ENCODE measurements at places on chromosomes 5 and 9.

GRCh38 chr9:84379740-84380139, 39.2 kb upstream of the SLC28A3 start:
- DNase-seq = no peak

DNA sequence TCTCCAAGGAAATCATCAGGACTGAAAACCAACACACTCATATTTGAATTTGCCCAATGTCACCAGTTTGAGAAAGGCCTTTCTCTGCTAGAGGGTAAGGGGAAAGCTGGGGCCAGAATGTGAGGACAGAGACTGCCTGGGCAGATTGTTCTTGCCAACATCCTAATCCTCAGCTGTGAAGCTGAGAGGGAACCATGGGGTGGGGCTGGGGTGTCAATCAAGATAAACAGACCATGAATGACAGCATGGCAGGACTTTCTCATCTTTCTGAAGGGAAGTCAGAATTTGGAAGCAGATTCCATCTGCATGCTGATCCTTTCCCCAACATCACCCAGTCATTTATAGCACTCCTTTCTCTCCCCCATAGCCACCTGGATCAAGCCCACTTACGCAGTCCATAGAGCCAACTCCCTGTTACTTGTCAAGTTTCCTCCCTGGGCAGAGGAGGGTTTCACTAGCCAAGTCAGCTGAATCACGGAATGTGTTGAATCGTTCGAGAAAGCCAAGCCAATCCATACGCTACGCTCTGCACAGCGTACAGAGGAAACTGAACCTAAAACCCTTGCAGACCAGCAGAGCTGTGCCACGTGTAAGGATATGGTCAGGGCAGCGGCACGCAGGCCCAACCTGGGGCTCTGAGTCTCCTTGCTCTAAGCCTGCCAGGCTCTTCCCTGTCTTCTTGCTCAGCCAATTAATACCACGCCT, 14.9 kb downstream of the GLDC start:
- DNase-seq = peak; percentile 3

DNA sequence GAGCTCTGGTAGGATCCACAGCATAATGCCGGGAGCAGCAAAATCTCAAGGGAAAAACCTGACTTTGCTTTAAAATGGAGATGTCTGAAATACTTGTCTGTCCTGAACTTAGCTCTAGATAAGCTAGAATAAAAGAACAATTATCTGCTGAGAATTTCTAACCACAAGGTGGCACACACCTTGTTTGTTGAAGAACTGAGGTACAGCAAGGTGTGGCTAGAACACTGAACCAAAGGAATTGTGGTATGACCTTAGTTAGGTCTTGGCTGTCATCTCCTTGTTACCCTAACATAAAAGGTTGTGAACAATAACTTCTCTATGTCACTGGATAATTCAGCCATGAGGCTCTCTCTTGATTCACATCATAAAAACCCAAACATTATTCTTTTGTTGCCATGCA, 72.3 kb upstream of the ANXA1 start:
- DNase-seq = no peak

DNA sequence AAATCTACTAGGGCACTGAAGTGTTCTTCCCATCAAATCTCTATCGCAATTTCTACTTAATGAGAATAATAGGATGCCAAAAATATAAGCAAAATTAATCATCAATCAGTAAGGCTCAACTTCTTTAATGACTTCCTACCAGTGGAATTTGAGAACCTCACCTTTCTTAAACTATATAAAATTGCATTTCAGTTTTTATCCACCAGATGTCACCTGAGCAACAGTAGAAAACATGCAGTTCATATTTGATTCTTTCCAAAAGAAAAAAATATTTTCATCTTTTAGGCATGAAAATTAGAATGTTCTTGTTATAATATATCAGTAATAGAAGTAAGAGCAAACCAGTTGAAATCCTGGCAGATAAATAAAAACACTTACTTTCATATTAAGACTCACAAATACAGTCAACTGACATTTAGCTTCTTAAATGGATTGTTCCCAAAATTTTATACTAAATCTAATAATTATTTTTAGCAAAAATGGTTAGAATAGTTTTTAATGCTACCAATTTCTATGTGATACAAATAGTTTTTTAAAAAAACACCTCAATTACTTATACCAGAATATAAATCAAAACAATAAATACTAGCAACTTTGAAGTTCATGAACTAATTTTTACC, 13.4 kb upstream of the CCDC112 start:
- DNase-seq = peak; percentile 63

DNA sequence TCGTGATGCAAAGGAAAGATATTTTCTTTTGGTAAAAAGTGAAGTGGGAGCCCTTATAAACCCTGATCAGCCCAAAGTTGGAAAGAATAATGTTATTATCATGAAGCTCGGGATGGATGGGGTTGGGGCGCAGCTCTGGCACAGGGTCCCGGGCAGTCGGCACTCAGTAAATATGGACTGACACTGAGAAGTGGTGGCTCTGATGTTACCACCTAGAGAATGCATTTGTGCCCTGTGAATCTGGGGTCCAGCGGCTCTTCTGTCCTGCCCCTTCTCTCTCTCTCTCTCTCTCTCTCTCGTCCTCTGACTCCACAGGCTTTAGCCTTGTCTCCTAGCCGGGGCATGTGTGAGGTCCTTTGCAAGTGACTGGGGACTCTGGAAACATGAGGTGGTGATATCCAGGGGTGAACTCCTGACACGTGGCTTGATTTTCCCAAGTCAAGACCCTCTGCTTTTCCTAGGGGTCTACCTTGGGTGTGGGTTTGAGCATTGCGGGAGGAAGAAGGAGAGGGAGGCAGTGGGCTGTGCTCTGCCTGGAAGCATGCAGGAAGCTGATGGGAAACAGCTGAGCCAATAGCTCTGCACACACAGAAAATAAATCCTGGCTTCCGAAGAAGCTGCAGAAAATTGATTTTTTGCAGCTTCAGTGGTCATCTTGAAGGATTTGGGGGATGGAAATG, 162.7 kb downstream of the MACROH2A1 start:
- no peak for DNase-seq

DNA sequence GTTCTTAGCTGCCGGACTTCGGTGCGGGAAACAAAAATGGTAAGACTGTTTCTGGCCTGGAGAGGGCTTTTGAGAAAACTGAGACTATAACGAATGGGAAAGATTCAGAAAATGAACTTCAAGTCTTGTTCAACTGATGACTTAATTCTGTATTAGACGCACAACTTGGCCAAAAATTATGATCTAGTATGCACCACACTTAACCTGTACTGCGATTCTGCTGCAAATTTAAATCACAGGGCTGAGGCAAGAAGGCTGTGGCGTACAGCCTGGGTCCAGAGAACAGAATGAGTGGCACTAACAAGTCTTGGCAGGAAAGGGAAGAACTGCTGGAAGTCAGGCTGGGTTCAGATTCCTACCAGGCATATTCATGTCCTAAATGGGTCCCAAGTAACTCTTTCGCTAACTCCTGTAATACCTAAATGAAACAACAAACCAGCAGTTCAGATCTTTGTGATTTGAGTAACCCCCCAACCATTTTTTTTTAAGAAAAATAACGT, 781 bp upstream of the COL23A1 start:
- DNase-seq = no peak

GRCh38 chr5:35030426-35031100, 17.2 kb downstream of the AGXT2 start:
- DNase-seq = no peak
